HL-60 (cell line): ENCODE measurements at places on chromosomes 4 and X.

DNA sequence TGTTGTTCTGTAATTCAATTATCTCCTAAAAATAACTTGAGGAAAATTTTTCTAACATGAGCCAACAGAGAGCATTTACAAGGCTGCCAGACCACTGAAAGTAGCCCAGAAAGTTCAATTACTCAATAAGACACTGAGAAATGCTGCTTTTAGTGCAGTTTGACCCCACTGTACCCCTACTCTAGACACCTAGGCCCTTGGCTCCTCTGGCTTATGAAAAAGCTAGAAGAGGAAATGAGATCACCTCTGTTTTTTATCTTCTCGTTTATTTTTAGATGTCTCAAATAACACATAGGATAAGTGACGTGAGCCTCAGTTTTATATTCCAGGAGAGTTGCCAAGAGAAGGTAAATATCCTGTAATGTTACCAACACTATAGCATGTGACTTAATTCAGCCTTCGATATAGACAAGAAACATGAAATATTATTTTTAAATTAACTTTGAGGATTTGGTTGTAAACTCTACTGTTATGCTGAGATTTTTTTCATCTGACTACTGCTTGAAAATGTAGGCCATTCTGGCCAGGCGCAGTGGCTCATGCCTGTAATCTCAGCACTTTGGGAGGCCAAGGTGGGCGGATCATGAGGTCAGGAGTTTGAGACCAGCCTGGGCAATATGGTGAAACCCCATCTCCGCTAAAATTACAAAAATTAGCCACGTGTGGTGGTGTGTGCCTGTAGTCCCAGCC lies 24.4 kb downstream of the TNIP3 start:
- no peak for DNase-seq

GRCh38 chr4:8227201-8227770 lies 28.2 kb downstream of the SH3TC1 start:
- no peak for DNase-seq

DNA sequence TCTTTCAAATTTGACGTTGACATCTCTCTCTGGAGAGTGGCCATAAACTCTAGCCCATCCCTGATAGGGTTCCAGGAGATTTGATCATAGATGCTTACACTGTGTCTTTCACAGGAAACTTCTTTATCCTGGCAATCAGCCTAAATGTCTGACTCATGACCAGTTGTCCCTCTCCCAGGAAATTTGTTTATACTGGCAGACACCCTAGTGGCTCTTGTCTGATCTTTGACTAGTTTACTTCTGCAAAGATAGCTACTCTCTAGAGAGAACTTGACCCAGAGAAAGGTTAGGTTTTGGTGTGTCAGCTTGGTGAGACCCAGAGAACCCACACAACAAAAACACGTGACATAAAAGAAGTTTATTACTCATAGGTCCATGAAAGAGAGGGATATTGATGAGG lies 509.8 kb downstream of the CENPC start:
- DNase-seq: no peak

GRCh38 chr4:32455231-32455630 lies 1735.1 kb downstream of the PCDH7 start:
- DNase-seq: no peak

DNA sequence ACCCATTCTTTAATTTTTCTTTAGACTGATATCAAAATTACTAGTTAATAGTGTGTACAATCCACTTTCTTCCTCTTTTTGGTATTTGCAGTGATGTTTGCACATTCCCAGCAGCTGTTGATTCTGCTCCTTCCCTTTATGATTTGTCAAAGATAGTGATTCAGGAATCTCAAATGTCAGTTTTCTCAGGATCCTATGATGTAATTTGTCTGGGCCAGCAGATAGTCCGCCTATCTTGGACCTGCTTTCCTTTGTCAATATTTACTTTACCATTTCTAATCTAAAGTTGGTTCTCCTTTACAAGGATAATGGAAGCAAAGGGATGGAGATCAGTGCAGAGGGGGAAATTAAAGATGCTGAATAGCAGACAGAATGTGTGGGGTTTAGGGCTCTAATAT lies 122.1 kb downstream of the REELD1 start:
- DNase-seq: no peak

DNA sequence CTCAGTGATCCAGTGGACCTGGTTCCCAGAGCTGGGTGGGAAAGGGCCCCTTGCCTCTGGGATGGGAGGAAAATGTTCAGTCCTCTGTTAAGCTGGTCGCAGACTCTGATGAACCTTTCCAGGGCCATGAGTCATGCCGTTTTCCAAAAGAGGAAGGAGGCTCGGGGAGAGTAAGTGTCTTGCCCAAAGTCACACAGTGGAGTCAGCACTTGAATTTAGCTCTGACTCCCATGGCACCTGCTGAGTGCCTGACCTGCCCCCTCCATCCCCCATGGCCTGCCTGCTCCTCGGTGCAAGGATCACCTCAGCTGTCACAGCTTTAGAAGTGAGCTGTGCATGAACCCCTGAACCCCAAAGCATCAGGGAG lies 14.0 kb upstream of the KIAA0232 start:
- DNase-seq: no peak

GRCh38 chr4:54231419-54231767 lies 2.3 kb downstream of the PDGFRA start:
- no peak for DNase-seq

DNA sequence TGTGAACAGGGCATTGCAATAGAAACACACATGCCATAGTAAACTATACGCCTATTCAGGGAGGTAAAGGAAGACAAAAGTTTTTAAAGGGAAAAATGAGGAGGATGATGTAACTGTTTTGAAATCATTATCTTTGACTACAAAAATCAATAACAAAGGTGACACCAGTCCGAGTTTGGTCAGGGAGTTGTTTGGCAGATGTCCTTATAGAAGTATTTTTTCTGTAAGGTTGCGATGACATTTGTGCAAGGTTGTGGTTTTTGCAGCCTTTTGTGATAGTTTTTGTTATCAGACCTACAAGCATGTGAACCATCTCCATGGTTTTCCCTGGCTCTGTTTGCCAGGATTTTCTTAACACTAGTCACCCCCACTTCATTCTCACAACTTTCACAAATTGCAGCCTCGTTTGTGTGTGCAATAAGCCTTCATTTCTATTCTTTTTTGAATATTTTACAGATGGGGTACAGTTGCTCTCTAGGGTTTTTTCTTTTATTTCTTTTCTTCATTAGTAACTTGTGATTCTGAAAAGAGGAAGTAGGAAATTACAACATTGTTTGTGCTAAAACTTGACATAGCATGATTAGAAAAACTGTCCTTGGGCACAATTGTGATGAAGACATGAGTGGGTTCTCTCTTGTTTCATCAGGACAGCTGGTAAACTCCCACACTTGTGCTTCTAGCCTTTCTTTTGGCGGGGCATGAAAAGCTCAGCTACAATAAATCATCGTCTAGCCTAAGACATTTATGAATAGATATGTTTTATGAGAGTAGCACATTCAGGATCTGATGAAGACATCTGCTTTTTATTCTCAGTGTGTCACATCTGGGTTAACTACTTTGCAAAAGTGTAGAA lies 60.2 kb upstream of the PNPLA4 start:
- peak; percentile 55 for DNase-seq

DNA sequence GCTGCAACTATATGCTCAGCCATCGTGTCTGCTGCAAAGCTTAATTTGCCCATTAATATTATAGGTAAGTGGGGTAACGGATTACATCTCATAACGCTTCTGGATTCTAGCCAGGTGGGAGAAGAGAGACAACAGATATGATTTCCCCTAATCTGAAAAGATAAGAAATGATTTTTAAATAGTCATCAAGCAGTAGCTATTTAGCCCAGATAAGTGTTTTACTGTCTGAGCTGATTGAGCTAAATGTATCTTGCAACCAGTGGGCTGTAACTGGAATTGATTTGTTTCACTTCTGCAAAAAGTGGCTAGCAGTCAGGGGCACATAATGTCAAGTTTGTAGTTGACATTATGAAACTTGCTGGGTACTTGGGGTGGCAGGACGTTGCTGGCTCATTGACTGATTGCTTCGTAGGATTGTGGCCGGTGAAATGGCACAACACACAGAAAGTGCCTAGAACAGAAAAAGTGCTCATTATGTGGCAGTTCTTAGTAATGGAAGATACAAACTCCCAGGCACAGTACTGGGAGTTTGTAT lies 18.5 kb downstream of the LAP3 start:
- DNase-seq: no peak

- DNase-seq: no peak
Measured at GRCh38 chr4:106971636-106972035, 64.5 kb downstream of the DKK2 start.

- no peak for DNase-seq
Measured at GRCh38 chrX:129793604-129794191, 13.9 kb downstream of the SASH3 start.

DNA sequence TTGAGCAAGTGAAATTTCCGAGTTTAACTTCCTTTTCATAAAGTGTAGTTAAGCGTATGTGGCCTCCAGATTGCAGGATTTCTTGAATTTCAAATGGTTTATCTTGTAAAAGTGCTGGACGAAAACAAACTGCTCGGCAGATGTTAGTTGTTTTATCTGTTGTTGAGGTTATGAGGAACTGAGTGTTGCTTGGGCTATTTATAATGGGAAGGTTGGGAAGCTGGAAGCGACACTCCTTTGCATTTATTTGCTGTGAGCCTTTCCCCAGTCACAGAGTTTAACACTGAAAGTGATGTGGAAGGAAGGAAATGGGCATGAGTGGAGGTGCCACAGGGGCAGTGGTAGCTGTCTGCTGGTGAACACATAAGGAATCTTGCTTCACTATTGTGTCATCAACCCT lies 284.9 kb downstream of the PCDH7 start:
- no peak for DNase-seq

GRCh38 chr4:10171055-10171454 lies 54.5 kb upstream of the WDR1 start:
- no peak for DNase-seq

- DNase-seq: no peak
Measured at GRCh38 chrX:24378706-24379105, 18.3 kb downstream of the SUPT20HL1 start.

DNA sequence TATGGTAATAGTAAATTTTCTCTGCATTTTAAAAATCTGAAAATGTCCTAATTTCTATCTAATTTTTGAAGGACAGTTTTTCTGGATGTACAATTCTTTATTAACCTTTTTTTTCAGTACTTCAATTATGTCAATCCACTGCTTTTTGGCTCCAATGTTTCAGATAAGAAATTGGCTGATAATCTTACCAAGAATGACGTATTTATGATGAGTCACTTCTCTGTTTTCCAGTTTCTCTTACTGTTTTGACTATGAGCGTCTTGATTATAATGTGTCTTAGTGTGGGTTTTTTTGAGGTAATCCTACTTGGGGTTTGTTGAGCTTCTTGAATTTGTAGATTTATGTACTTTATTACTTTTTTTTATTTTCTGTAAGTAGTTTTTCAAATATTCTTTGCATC lies 47.2 kb downstream of the UGT2B11 start:
- no peak for DNase-seq

GRCh38 chr4:174436377-174436776 lies 85.9 kb downstream of the HPGD start:
- DNase-seq: no peak

DNA sequence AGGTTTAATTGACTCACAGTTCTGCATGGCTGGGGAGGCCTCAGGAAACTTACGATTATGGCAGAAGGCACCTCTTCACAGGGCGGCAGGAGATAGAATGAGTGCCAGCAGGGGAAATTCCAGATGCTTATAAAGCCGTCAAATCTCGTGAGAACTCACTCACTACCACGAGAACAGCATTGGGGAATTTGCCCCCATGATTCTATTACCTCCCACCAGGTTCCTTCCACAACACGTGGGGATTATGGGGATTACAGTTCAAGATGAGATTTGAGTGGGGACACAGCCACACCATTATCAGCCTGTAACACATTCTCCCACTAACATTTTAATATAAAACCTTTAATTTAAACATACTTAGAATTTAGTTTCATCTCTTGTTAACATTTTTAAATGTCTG lies 144.7 kb upstream of the SMIM10 start:
- no peak for DNase-seq

DNA sequence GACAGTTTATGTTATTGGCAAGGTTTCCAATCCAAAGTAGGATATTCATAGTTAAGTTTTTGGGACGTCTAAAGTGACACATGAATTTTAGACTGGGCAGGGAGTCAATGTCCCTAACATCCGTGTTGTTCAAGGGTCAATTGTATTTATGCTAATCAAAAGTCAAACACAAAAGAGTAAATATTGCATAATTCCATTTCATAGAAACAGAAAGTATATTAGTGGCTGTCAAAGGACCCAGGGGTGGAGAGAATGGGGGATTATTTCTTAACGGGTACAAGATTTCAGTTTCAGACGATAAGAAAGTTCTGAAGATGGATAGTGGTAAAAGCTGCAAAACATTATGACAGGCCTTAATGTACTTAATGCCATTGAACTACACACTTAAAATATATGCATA lies 971.8 kb upstream of the AGA start:
- DNase-seq: no peak

GRCh38 chr4:184891816-184892397 lies 66.1 kb upstream of the ACSL1 start:
- no peak for DNase-seq

GRCh38 chr4:88865046-88865445 lies 167.4 kb upstream of the NAP1L5 start:
- no peak for DNase-seq

DNA sequence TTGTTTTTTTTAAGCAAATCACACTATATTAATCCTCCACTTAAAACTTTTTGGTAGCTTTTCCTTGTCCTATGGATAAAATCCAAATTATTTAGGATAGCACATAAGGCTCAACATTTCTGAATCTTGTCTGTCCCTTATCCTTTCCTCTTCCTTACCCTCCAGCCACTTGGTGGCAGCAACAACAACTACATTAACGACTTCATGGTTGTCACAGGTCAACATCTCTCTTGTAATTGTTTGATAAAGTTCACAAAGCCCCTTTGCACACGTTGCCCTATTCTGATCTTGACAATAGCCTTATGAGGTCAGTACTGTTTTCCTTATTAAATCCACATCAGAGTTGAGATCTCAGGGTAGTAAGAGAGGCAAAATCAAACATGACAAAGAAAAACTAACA lies 269.0 kb upstream of the PABPC4L start:
- no peak for DNase-seq

DNA sequence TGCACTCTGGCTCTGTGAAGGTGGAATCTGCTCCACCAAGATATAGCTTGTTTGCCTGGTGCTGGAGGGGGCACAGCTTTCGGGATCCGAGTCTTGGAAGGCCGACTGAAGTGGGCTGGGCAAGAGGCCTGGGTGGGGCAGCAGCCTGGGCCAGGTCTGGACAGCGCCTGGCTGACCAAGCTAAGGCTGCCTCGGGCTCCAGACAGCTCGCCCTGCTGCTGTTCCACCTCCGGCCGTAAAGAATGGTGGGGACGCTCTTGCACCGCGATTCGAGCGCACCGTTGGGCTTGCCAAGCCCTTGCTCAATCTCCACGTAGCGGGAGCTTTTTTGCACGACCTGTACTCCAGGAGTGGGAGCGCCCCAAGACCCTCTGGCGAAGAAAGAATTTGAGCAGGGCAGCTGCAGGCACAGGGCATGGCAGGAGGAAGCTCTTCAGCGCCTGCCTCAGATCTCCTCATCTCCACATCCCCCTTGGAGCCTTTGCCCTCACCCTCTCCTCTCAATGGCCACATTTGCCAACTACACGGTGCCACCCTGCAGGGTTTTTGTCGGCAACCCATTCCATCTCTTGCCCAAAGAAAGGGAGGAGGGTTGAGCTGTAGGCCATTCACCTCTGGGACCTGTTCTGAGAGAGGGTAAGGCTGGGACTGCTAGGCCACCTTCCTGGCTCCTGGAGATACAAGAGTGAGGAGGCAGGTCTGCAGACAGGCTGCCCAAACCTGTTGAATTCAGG lies 18.9 kb downstream of the CNGA2 start:
- peak; percentile 31 for DNase-seq
